ENCODE measurements at places on chromosomes 2 and 18.

- peak; percentile 50 for DNase-seq
Observed at GRCh38 chr18:22378672-22379282, 38.9 kb downstream of the CTAGE1 start.

DNA sequence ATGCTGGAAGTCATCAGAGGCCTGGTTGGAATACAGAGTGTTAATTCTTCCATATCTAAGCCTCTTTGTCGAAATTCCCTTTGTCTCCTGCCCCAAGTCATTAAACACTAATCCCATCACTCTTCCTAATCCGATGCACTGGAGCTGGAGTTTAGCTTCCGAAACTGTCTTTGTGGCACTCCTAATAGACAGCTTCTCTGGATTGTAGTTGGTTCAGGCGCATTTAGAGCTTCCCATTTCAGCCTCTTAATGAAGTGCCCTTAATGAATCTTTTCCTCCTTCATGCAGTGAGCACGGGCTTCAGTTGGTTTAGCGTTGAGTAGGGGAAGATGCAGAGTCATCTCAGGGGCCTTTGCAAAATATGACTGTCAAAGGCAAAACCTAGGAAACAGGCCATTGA, 72.2 kb upstream of the MEIS1 start:
- no peak for DNase-seq

GRCh38 chr2:98691303-98691702, 39.6 kb downstream of the MGAT4A start:
- DNase-seq = no peak

GRCh38 chr18:11654736-11655605, 34.1 kb upstream of the GNAL start:
- DNase-seq = peak; percentile 67

- no peak for DNase-seq
Observed at GRCh38 chr2:144240656-144241339, 279.1 kb downstream of the ZEB2 start.

GRCh38 chr2:118856978-118857676, 9.7 kb upstream of the EN1 start:
- DNase-seq = no peak

DNA sequence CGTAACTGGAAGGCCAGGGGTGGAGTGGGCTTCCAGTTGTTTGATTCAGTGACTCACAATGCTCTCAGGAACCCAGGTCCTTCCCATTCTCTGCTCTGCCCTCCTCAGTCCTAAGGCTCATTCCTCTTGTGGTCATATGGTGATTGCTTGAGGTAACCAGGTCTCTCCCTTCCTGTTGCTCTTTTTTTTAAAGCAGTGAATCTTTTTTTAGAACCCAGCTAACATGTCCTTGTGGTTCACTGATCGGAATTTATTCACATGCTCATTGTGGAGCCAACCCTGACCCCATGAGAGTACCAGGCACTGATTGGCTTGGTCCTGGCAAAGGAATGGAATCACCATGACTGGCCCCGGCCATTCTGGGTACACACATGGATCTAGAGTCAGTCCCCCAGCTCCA, 7.4 kb downstream of the THNSL2 start:
- DNase-seq = no peak

DNA sequence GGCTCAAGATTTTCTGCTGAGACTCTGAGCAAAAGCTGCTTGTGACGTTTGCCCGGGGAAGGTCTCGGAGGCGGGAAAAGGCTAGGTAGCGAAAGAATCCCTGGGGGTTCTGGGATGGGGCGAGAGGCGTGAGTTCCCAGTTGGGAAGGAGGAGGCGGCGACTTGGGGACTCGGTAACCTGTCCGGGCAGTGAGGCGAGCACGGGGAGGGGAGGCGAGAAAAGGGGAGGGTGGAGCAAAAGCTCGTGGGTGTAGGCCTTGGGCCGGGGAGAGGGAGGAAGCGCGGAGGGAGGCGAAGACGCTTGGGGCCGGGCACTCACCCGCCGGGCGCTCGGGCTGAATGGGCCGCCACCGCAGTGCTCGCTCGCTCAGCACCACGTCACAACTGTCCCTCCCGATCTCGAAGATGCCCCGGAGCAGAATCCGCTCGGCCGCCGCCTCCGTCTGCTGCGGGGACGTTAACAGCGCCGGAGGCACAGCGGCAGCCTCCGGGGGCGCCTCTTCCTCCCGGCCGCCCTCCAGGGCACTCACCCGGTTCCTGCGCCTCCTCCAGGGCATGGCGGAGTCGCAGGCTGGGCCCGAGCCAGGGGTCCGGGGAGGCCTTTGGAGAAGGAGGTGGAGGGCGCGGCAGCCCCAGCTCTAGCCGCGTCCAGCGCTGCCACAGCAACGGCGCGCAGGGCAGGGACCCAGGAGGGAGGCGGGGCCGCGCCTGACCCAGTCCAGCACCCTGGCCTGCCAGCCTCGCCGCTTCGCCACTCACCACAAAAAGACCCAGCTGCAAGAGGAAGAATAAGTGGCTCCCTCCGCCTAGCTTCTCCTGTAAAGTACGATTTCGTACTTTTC, at the start of gene CERKL:
Gene CERKL (minus strand): TSS at position 656 of the 842 bp plus-strand sequence. CDS start 99 bp downstream, at position 557.
- peak; percentile 58 for DNase-seq

DNA sequence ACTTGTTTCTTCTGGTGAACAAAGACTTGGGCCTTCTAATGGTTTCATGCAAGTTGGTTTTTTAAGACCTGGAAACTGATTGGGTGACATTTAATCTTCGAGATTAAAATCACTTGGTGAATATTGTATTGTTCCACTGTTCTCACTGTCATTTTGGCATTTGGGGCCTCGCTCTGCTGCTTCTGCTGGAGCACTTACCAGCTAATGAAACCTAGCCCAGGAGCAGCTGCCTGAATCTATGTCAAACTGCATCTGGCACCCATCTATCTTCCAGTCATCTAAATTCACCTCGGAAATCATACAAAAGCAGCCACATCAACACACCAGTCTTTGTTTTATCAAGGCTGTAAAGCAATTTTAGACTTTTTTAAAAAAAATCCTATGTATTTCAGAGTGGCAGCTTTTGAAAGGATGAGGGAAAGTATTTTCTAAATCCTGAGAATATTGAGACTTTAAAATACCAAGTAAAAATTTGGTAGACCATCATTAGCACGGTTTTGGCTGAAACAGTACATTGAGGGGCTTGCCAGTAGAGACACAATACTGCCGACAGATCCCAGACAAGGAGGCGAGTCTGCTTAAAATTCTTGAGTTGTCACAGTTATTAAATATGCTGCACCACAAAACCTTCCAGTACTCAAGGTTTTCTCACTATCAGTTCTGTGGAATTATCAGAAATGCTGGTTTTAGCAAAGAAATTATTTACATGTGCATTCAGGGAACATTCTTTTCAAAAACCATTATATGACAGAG, 26.1 kb upstream of the SERTAD2 start:
- DNase-seq = no peak

DNA sequence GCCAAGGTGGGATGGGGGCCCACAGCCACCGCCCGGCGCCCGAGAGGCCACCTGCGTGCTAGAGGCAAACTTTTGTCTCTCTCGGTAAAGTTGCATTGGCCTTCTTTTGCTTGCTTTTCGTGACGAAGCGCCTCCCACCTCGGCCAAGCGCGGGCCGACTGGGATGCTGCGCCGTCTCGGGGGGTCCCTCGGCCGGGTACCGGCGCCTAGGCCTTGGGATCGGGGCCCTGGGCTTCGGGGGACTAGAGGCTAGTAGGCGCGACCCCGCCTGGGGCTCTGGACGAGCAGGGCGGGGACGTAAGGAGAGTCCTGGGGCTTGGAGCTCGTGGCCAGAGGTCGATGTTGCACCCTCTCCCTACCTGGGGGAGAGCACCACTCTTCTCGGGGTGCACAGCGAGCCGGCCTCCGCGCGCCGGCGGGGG, 545 bp downstream of the GLI2 start:
- no peak for DNase-seq

DNA sequence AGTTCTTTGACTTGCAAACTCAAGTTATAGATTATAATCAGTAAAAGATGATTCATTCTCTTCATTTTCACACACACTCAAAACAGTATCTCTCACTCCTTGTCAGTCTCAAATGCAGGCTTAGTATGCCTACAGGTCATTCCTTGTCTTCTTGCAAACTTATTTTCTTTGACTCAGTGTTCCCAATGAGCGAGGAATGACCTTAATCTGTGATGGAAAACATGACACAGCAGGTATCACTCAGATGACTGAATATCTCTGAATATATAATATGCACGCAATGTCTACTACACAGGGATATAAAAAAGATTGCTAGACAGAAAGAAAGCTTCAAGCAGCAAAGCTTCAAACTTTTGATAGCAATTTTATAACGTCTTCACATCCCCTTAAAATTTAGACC, 127.8 kb upstream of the RGPD4 start:
- DNase-seq = no peak

- DNase-seq = no peak
Observed at GRCh38 chr2:45121236-45121927, 112.1 kb upstream of the SIX2 start.

- DNase-seq = no peak
Observed at GRCh38 chr2:2320486-2321199, 10.4 kb downstream of the MYT1L start.

DNA sequence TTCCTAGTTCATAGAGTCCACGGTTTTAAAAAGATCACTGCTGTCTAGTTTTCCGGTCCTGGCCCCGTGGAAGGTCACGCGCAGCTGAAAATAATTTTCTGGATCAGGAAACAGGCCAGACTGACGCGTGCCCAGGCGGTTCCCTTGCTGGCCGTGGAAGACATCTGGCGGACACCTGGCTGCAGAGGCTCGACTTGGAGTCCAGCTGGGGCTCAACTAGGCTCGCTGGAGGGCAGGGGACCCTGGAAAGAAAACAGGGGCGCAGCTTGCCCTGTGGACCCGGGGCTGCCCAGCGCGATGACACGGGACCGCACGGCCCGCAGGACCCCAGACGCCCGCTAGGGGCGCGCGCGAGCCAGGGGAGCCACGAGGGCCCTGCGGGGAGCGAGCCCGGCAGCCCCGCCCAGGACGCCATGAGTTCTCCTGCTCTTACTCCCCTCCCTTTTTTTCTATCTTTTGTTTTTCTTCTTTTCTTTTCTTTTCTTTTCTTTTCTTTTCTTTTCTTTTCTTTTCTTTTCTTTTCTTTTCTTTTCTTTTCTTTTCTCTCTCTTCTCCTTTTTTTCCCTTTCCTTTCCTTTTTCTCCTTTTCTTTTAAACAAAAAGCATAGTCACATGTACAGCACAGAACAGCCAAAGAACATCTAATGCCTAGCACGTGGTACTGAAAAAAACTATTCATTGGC, 43.2 kb upstream of the UBE2F start:
- peak; percentile 90 for DNase-seq

DNA sequence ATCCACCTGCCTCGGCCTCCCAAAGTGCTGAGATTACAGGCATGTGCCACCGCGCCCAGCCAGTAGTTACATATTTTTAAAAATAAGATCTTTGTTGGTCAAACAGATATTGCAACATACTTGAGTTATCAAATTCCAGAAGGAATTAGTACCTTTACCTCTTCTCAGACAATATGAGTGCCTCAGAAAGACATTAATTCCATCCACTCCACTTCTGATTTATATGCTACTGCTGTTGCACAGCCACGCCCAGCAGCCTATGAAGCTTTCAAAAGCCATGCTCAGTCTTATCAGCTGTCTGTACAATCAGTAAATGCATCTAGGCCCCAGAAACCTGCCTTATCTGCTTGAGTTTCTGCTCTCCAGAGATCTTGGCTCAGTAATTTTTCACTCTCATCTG, 47.8 kb downstream of the MEX3C start:
- peak; percentile 41 for DNase-seq

- DNase-seq = no peak
Observed at GRCh38 chr18:48009116-48009745, 78.8 kb upstream of the SMAD2 start.

DNA sequence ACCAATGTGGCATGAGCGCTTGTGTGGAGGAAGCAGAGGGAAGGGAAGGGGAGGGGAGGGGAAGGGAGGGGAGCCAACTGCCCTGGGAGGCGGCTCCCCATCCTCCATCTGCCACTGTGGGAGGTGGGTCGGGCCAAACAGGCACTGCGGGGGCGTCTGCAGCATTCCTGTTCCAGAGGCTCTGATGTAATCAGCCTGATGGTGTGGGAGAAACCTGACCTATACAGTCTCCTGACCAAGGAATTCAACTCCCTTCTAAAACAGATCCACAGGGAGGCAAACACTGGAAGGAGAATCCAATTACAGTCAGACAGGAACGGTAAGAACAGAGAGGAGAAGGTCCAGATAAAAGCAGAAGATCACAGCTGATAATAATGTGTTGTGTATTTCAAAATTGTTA, 88.8 kb downstream of the CD8B2 start:
- no peak for DNase-seq

DNA sequence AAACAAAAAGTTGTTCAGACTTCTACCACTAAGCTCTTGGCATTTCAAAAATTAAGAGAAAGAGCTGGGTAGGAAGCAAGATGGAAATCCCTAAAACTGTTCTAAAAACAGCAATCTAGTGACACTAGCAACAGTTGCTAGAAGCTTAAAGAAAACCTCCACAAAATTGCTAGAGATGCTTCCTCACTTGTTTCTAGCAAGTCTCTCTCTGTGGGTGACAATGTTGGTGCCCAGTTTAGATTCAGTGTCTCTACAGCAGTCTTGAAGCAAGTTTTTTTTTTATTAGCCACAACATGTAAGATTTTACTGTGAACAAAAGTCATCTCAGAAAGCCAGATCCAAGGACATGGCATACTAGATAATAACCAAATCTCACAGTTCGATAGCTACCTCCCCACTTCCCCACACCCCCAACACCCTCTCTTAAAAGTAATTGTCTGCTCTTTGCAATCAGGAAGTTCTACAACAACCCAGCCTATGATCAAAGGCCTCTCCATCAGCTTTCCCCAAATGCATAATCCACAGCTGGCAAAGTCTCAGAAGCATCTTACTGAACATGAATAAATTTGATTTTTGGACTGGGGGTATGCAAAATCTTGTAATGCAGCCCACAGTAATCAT, 70.0 kb downstream of the ANKRD44 start:
- peak; percentile 56 for DNase-seq

- peak; percentile 54 for DNase-seq
Observed at GRCh38 chr2:172753610-172754009, 18.0 kb downstream of the RAPGEF4 start.

GRCh38 chr2:159075727-159076126, 107.3 kb downstream of the TANC1 start:
- DNase-seq = no peak

DNA sequence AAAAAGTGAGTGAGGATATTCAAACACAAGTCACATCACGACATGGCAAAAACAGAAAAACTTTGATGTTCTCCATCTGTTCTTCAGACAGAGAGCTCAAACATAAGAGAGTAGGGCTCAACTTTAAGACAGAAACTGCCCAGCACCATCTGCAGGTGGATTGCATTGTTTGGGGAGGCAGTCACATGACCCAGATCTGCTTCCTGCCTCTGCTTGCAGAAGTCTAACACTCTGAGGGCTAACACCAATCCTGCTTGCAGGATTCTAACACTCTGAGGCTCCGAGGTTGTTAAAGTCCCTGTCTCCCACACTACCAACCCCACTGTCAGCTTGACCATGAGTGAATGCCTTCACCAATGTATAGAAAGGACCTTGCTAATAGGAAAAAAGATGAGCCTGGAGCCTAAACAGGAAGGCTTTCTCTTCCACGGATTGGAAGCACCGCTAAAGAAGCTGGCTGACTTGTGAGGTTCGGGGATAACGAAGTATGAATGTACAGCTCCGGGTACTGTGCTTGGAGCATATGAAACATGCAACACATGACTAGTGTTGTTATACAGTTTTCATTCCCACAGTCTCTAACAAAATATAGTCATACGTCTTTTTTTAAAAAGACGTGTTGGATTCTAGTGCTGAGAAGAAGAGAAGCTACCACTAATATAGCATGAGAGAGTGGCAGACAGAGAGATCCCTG, 176.6 kb upstream of the CREB1 start:
- DNase-seq = peak; percentile 62
